ENCODE measurements at places on chromosomes 1 and 21.

DNA sequence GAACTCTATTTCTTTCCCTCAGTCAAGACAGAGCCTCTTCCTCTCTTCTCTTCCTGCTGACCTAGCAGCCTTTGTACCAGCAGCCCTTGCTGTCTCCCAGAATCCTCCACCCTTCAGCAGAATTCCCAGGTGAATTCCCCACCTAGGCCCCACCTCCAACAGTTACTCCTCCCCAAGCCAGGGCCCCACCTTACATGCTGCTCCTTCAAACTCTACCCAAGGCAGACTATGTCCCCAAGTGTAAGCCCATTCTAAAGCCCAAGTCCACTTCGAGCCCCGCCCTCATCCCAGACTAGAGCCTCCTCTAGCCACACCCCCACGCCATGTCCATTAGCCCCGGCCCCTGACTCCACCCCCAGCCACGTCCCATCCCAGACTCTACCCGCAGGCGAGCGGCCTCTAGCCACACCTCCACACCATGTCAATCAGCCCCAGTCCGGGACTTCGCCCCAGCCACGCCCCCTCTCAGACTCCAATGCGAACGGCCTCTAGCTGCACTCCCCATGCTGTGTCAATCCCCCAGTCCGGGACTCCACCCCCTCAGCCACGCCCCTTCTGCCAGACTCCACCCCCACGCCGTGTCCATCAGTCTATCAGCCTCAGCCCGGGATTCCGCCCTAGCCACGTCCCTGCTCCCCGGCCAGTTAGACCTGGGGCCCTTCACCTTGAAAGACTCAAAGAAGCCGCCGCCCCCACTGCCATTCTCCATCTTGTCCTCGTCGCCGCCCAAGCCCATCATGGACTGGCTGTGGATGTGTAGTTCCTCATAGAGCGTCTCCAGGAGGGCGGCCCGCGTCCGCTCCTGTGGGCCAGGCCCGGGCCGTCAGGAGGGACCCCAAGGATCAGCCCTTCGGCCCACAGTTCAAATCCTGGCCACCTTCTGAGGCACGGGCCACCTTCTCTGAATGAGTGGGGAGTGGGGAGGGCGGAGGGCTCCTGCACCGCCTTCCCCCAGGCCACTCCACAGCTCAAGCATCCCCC, 61.3 kb downstream of the RAP1GAP start:
- no peak for DNase-seq

DNA sequence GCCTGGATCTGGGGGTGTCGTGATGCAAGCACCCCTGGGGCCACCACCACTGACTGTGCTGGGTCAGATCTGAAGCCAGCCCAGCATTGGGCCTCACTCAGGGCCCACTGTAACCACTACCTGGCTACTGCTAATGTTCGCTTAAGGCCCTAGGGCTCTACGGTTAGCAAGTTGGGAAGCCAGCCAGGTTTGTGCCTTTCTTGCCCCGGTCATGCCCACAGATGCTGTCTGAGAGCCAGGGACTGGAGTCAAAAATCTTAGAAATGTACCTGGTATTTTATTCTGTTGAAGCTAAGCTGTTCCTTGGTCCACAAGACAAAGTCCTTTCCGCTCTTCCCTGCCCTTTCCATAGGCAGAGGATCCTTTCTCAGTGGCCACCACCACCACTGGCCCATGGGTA, 15.2 kb upstream of the FCRL3 start:
- no peak for DNase-seq

- DNase-seq, result peak; percentile 81
These were observed 67.8 kb upstream of the FGGY start for GRCh38 chr1:59229138-59229537.

DNA sequence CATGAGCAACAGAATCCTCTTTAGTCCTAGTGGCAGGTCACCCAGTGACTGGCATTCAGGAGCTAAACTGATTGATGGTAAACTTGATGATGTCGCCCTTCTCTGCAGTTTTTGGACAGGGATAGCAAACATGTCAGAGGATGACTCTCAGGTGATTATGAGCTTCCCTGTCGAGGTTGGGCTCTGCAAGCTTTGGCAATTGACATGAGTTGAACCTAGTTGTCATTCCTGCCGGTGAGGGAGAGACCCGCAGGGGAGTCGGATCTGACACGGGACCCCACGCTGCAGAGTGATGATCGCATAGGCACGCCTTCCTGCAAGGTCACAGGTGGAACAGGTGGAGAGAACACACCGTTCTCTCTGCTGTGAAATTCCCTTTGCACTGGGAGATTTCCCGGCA, 438.0 kb upstream of the VAMP3 start:
- no peak for DNase-seq

DNA sequence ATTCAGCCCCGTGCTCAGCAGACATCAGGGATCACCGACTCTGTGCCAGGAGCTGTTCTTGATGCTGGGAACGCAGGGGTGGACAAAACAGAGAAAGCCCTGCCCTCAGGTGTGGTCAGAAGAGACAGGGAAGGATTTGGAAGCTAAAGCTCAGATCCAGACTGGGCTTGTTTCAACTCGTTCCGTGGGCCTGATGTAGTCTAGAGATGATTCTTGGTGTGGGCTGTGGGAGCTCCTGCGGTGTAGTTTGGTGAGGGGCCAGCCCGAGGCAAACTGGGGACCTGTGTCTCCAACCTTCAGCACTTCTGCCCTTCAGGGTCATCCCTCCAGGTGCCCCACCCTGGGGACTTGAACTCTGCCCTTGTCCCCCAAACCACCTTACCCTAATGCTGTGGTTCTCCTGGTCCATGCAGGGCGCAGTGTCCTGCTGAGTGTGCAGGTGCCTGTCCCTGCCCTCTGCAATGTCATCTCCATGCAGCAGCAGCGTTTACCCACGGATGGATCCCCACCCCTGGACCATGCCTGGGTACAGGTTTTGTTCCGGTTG, 17.3 kb upstream of the ABCG1 start:
- no peak for DNase-seq

- no peak for DNase-seq
These were observed 105.5 kb downstream of the KIF26B start for GRCh38 chr1:245260110-245260882.

- no peak for DNase-seq
These were observed 93.7 kb downstream of the ITPKB start for GRCh38 chr1:226645279-226645976.

DNA sequence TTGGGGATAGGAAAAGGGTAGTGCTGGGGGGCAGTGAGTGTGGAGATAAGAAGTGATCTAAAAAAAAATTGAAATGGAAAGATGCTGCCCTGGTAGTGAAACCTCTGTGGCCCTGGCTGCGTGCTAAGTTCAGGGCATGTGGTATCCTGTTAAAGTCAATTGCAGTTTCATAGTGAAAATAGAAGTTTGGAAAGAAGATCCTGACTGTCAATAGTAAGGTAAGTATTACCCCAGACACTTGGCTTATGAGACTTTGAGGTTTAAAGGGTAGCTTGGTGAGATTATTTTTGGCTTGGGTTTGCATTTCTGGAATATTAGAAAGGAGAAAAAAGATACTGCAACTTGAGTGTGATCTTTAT, 6.8 kb downstream of the ARID1A start:
- DNase-seq, result no peak

GRCh38 chr1:186454981-186455380, 5.9 kb downstream of the PDC start:
- DNase-seq, result no peak

- no peak for DNase-seq
These were observed 270.6 kb downstream of the TPR start for GRCh38 chr1:186104459-186104858.

DNA sequence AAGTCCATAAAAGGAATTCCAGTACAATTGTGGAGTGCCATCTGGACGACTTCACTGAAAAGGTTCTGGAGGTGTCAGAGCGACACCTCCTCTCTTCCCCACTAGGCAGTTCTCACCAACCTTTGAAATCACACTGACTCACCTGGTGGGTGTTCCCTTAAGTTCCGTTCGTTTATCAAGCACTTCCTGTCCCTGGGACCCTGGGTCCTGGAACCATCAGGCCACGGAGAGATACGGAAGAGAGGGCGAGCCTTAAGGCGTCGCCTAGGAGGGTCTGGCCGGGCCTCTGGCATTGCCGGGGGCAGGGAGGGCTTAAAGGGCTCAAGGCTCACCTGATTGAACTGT, 317 bp downstream of the SPAG17 start:
- DNase-seq, result no peak

DNA sequence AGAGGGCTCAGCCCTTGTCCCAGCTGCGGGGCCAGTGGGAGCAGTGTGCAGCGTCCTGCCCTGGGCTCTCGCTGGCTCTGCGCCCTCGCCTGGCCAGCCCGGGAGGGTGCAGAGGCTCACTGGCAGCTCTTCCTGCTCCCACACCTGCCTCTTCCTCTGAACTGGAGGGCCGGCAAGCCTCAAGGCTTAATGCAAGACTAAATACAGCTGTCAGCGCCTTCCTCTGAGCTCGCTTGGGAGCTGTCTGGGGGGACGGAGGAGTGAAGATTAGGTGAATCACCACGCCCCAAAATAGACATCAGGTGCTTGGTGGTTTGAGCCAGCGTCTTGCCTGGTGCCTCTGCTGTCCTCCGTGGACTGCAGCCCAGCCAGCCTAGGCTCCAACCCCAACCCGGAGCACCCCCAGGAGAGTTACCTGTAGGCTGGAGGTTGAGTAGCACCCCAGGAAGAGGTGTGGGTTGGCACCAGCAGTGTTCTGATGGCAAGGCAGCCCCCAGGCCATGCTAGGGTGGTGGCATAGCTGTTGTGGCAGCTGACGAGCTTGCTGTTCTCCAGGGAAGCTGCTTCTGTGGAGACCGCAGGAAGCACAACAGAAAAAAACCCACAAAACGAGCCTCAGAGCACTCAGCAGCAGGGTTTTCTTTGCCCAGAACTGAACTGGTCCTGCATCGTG, 36.9 kb downstream of the UMODL1 start:
- no peak for DNase-seq

DNA sequence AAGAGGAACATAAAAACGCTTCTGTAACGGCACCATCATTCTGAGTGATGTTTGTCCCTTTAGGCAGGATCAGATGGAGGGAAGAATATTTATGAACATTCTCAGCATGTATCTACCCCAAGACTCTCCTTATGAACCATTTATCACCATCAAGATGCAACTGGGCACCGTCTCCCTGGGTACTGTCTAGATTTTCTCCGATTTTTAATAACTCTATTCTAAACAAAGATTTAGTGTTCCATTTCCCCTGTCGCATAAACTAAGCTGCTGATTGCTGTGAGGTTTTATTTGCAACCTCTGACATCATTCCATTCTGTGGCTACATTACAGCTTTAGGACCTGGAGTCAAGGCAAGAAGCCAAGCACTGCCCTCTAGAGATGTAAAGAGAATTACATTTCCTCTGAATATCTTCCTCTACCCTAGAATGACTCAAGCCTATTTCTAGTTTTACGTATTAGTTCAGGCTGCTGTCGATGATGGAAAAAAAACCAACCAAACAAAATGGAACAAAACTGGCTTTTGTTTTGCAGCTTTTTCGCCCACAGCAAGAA, 130.1 kb upstream of the MAP1LC3C start:
- DNase-seq, result peak; percentile 60

- DNase-seq, result no peak
These were observed 3.0 kb upstream of the AADACL3 start for GRCh38 chr1:12712929-12713328.

DNA sequence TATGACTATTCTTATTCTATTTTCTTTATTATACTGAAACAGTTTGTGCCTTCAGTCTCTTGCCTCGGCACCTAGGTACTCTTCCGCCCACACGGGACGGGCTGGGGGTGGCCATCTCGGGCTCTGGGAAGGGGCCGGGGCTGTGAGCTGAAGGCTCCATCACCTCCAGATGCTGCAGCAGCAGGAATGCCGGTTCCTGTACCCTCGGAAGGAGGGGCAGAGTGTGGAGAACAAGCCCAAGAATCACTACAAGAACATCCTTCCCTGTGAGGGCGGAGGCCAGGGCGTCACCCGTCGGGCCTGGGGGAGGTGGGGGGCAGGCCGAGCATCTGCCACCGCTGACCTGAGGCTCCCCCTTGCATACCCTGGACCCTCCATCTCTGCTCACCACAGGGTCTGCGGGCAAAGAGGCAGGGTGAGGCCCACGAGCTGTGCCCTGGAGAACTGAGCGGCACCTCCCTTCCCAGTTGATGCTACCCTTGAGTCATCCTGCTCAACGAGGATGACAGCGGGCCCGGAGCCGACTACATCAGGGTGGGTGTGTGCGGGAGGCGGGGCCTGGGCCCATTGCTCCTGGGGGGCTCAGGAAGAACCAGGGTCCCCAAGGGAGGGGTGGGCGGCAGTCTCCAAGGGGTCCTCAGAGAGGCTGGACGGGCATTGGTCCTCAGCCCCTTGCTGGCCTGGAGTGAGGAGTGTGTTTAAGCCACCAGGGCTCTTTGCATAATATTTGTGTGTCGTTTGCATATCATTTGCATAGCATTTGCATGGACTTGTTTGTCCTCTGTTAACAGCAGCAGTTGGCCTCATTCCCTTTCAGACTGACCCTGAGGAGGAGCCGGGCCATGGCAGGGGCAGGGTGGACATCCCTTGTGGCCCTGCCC, 7.5 kb downstream of the RNF223 start:
- DNase-seq, result no peak

DNA sequence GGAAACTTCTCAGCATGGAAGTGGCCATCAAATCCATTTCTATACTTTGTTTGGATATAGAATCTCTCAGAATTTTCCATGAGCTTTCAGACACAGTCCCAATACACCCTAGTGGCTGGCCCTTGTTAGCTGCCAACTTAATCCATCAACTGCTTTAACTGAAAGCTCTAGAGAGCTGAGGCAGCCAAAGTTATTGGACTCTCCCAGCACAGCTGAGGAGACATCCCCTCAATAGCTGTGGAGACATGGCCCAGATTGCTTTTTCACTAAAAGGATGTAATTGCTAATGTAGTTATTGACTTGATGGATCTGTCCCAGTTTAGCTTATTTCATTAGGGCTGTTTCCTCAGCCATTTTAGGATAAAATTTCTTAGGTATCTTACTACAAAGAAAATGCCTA, 94.8 kb upstream of the PRMT6 start:
- peak; percentile 27 for DNase-seq

GRCh38 chr1:60510162-60510561, 436.6 kb upstream of the C1orf87 start:
- DNase-seq, result no peak

DNA sequence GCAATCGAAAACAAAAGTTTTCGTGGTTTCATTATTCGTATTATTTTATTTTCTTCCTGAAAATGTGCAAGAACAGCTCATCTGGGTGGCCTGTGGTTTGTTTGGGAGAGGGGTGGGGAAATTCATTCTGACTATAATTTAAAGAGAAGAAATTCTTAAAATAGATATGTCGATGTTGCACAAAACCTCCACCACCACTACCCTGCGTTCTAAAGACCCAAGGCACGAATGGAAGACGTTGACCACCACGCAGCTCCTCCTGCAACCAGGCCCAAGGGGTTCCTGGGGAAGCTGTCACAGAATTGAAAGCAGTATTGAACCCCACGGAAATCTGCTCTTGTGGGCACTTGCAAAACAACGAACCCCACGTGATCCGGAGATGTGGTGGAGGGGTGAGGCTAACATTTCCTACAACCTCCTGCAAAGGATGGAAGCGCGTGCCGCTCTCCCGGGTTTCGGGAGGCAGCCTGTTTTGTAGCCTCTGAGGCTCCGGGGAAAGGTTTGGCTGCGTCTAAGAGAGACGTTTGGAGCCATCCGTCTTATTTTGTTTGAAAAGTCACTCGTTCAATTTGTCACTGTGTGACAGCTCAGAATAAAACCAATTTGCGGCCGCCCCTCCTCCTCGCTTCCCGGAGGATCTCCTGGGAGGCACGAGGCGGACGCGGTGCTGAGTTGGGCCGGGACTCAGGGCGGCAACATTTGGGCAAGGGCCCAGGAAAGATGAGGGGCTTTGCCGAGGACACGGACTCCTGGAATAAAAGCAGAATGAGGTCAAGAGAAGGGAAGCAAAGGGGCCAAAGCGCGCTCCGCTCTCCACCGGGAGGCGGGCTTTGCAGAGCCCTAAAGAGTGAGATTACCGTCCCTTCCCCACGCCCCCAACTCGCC, 810 bp upstream of the HLX start:
- DNase-seq, result no peak

All from NCI-H446 (cell line).